ENCODE measurements at places on chromosomes 1 and 21.
A peak's percentile ranks its signal among the peaks of the same experiment; 100 is the strongest.

DNA sequence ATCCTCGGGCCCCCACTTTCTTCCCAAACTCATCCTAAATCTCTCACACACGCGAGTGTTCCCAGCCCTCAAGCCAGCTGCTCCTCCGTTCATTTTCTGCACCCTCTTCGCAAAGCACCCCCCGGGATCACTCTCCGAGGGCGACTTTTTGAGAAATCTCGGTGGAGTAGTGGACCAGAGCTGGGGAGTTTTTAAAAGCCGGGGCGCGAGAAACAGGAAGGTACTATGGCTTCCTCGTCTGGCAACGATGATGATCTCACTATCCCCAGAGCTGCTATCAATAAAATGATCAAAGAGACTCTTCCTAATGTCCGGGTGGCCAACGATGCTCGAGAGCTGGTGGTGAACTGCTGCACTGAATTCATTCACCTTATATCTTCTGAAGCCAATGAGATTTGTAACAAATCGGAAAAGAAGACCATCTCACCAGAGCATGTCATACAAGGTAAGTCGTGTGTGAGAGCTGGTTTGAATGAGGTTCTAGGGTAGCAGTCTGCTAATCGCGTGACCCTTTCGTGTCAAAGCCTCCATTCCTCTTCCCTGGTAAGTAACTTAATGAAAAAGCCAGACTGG, 800 bp downstream of the DR1 start:
- DNase-seq = no peak

GRCh38 chr1:30670240-30671060, 52.9 kb downstream of the MATN1 start:
- no peak for DNase-seq

- DNase-seq = no peak
Observed at GRCh38 chr1:78493451-78493850, 2.7 kb downstream of the PTGFR start.

DNA sequence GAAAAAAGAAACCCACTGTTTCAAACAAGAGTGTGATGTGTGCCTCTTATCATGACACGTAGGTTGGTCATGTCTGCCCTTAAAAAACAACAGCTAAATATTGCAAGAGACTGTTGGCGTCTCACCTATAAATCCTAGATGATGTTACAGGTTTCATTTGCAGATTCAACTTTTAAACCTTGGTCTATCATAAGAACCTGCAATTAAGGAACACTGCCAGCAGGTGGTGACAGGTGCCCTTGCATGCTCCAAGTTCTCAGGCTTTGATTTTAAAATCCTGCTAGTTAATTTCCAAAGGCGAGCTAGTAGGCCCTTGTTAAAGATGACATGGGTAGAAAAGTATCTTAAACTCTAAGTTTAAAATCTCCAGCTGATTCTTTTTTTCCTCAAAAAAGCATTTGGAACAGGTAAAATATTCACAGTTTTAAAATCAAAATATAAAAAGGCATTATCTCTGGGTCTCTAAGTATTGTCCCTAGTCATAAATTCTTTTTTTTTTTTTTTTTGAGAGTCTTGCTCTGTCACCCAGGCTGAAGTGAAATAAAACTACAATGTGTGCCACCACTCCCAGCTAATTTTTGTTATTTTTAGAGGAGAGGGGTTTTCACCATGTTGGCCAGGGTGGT, 39.1 kb downstream of the CLSTN1 start:
- DNase-seq = peak; percentile 60
